ENCODE measurements at places on chromosomes 12 and 14. TPM values are rescaled to one million over a fixed set of nuclear protein-coding genes. Genes with fewer than 3 reads are reported as not detected.

DNA sequence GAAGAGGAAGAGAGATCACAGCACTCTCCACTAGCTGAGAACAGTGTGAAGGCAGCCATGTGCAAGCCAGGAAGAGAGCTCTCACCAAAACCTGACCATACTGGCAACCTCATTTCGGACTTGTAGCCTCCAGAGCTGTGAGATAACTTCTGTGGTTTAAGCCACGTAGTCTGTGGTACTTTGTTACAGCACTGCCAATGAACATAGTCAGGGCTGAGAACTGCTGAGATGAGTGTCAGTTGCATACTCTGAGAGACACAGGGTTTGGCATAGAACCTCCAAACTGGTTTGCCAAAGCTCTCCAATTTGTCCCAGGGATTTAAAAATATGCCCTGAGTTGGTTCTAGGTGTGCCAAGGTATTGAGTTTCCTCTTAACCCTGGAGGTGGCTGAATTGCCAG lies 218.6 kb downstream of the ATP23 start:
- no peak for DNase-seq

- DNase-seq: no peak
Observed at GRCh38 chr12:88951177-88951576, 370.9 kb upstream of the KITLG start.

DNA sequence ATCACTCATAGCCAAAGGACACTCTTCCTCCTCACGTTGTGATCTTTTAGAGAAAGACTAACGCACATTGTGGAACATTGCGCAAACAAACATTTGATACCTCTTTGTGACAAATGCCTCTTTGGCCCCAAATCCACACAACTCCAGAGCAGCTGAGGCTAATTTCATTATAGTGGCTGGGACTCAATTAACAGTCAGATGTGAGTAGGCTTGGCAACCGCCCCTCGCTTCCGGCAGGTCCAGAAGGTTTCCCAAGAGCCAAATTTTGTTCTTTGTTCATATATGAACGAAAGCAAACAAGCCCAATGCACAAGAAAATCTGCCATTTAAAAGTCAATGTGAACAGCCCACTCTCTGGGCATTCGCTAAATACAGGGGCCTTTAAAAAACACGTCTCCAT lies 273.9 kb downstream of the GLT1D1 start:
- no peak for DNase-seq

- DNase-seq: no peak
Observed at GRCh38 chr12:89140141-89140540, 212.2 kb downstream of the DUSP6 start.

DNA sequence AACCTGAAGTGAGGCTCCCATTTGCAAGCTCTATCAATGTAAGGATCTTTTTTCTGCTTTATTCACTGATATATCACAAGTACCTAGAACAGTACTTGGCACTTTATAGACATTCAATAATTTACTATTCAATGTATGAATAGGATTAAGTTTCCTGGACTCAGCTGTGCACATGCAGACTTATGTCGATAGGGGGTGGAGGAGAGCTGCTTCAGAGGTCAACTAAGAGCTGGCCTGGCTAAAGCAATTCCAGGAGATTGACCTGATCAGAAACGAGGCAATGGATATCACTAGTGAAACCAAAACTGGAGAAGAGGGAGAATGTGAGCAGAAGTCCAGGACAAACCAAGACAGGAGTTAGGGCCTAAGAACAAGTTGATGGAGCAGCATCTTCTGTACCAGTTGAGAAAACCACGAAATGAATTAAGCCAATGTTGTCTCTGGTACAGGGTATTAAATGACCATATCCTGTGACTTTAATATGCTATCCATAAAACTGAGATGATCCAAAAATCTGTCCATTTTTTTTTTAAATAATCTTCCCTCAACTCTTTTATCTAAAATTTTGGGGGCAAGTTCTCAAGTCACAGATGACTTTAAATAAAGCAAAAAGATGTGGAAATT lies 169.2 kb downstream of the PIK3C2G start:
- DNase-seq: peak; percentile 50

DNA sequence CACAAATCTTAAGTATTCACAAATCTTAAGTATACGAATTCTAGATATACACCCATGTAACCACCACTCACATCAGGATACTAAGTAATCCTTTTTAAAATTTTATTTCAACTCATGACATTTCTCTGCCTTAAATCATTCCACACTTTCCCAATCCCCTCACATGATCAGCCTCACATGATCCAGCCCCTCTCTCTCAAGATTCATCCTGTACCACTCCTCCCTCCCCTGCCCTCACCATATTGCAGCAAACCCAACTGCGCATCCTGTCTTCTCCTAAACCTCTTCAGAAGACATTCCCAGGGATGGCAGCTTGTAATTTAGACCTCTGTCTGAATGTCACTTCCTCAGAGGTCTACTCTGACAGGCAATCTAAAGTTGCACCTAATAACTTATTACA lies 1.7 kb upstream of the EIF4B start:
- no peak for DNase-seq

DNA sequence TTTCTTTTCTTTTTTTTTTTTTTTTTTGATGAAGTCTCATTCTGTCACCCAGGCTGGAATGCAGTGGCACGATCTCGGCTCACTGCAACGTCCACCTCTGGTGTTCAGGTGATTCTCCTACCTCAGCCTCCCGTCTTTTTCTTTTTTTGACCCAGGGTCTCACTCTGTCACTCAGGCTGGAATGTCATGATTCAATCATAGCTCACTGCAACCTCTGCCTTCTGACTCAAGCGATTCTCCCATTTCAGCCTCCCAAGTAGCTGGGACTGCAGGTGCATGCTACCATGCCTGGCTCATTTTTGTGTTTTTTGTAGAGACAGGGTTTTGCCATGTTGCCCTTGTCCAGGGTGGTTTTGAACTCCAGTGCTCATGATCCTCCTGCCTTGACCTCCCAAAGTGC lies 12.0 kb downstream of the FUT8 start:
- DNase-seq: no peak

DNA sequence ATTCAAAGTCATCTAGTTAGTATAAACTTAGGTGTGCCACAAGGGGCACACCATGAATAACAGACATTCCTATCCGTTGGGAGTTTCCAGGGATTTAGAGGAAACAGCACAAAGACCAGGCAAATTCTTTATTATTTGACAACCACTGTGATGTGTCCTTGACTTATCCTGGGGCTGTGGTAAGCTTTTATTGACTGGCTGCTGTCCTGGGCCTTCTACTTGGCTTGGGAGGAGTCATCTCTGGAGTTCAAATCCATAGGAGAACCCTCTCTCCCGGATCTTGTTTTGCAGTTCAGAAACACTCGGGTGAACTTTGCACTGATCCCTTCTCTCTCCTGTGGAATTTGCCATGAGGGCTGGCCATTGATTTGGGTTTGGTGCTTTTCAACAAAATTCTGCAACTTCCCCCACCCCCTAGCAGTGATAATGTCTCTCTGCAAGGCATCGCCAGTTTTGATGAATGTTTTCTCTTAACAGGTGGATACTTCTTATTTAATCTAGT lies 136.3 kb downstream of the ADCK1 start:
- DNase-seq: no peak

DNA sequence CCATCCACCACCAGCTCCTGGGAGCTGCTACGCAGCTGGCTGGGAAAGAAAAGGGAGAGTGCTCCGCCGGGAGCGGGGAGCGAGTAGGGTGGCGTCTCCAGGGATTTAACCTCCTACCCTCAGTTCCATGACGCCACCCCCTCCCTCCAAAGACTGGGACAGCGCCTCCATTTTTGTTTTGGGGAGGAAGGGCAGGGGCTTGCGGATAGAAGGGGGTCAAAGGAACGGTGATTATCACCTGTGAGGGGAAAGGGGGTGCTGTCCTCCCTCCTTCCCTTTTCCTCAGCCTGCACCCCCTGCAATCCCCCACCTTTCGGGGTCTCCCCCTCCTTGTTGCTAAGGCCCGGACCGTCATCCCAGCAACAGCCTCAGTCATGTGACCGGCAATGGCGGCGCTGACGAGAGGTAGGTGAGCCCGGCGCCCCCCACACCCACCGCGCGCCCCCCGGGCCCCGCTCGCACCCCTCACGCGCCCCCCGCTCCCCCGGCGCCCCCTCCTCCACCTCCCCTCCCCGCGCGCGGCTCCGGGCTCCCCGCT lies at the start of gene DTX3:
Gene DTX3 (plus strand): TSS at position 371 of the 538 bp plus-strand sequence. CDS start 1,694 bp downstream, outside the sequence.
- DNase-seq: no peak

DNA sequence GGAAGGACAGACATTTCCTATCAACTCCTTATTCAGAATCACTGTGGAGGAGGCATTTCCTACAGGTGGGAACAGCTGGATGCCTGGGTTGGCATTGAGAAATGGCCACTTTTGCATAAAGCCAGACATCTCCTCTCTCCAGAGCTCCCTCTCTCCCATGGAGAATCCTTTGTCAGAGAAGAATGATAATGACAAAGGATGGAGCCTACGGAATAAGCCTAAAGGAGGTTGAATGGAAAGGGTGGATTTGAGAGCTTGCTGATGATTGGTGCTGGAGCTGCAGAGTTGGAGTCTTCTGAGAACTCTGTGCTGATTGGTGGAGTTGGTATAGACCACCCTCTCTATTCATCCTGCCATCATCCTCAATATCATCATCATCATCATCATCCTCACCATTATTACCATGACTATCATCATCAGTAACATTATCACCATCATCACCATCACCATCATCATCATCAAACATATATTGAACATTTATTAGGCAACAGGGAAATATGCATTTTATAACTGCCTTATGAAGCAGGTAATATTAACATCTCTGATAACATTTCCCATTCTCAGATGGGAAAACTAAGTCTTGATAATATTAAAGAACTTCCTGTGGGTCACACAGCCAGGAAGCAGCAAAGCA lies 89.2 kb upstream of the HSPB8 start:
- no peak for DNase-seq

DNA sequence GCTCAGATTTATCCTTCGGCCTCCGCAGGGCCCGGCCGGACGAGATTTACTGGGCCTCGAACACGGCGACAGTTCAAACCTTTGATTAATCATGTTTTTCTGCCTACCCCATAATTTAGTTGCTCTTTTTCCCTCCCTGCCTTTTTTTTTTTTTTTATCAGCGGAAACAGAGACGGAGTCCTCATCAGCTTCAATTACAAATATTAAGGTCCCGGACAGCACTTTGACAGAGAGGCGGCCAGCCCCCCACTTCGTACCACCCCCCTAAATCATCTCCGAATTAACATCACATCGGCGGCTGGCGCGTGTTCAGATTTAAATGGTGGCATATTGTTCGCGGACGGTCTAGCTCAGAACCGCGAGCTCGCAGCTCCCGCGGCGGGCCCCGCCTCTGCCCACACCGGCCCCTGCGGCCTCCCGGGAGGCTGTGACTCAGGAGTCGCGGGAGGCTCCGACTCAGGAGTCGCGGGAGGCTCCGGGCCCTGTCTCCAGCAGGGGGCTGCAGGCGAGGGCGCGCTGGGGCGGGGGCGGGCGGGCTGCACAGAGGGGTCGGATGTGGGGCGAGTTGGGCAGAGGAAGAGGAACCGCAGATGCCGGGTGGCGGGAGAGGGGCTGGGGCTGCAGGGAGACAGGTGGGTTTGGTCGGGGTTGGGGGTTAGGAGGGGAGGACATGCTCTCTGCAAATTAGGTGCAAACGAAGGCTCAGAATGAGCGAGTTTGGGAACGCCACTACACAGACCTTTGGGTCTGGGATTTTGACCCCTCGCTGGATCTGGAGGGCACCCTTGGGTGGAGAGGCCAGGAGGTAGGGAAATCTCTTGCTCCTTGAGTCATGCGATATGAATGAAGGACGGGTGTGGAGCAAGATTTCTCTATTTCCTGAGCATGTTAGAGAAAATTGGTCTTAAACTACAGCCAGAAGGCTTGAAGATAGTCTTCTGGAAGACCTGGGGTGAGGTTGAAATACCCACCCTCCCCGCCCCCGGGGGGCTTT lies 19.6 kb upstream of the ATP5MC2 start:
- DNase-seq: peak; percentile 45

GRCh38 chr14:31993521-31993951 lies 83.6 kb upstream of the ARHGAP5 start:
- no peak for DNase-seq

- DNase-seq: peak; percentile 48
Observed at GRCh38 chr14:39175445-39176262, 600 bp downstream of the PNN start.

DNA sequence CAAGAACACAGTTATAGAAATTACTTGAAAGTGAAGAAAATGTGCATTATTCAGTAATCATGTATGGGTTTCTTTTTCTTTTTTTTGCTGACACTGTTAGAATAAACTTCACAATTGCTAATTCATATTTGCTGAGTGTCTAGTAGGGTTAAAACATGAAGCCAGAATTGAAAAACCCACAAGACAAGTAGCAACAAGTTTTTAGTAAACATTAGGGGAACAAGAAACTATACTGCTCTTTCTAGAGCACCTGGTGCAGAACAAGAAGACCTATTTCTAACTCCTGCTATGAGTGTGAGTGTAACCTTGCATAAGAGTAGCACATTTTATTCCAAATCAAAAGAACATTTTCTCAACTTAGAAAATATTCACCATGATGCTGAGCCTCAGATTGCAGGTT lies 83.2 kb downstream of the ITPR2 start:
- DNase-seq: no peak

- no peak for DNase-seq
Observed at GRCh38 chr12:82415402-82415801, 57.1 kb downstream of the METTL25 start.

DNA sequence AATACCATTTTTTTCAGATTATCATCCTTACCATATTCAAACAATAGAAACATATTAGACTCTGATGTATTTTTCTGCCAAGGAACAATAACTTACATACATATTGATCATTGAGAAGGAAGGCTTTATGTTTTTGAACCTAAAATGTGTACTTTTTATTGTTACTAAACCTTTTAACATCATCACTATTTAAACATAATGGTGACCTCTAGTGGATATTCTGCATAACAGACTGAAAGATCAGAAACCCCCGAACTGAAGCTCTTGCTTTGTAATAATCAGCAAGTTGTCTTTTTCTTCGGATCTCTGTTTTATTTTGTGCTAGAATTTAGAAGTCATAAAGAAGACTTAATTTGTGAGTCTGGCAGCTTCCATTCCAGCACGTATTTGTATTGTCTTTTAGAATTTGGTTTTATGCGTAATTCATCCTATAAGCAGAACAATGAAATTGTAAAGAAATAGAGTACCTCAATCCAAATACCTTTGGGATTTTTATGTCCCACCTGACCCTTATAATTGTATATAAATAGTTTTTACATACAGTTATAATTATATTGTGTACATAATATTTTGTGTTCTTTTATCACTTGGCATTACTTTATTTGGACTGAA lies 125.9 kb upstream of the ATF1 start:
- DNase-seq: no peak

- DNase-seq: no peak
Observed at GRCh38 chr12:110431957-110432587, 18.1 kb downstream of the ARPC3 start.

- DNase-seq: no peak
Observed at GRCh38 chr12:67911275-67911600, 78.0 kb upstream of the IFNG-AS1 start.

GRCh38 chr14:90562652-90563051 lies 165.8 kb downstream of the CALM1 start:
- DNase-seq: no peak

GRCh38 chr12:242496-242895 lies 20.1 kb downstream of the SLC6A13 start:
- no peak for DNase-seq

NRDE2 gene
- total RNA-seq: 24.1 TPM

CLEC14A gene
- not detected for total RNA-seq

OR4K1 gene
- not detected for total RNA-seq

TAS2R8 gene
- not detected for total RNA-seq

RERG gene
- 0.61 TPM for total RNA-seq

HOXC5 gene
- total RNA-seq: 3.5 TPM

INSM2 gene
- total RNA-seq: 0.09 TPM

FLRT2 gene
- 13.5 TPM for total RNA-seq

SCN8A gene
- total RNA-seq: 13.5 TPM
